Ascending aorta (tissue), 2 donors: ENCODE measurements at places on chromosomes 5 and 9.
A peak's percentile ranks its signal among the peaks of the same experiment; 100 is the strongest.

DNA sequence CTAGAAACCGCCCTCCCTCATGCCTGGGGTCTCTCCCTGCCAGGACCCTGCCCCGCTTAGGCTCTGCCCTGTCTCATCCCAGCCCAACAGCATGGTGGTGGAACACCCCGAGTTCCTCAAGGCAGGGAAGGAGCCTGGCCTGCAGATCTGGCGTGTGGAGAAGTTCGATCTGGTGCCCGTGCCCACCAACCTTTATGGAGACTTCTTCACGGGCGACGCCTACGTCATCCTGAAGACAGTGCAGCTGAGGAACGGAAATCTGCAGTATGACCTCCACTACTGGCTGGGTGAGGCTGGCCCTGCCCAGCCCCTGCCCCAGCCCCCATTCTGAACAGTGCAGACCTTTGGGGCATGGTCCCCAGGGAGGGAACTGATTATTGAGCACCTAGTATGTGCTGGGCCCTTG lies 33.9 kb downstream of the GSN start:
- no peak for DNase-seq
- H3K27ac ChIP-seq: peak overlapping the region; percentile 99
- peaks cover 38% of the 10 kb centered on the region for H3K4me1 ChIP-seq

- H3K27ac ChIP-seq: no peak overlapping the region
- no peaks in the 10 kb centered on the region for H3K27me3 ChIP-seq
- DNase-seq: no peak
- H3K4me1 ChIP-seq: no peaks in the 10 kb centered on the region
These were observed 18.3 kb downstream of the EPB41L4B start for GRCh38 chr9:109302606-109303005.

GRCh38 chr9:98442114-98442513 lies 186.7 kb upstream of the TBC1D2 start:
- no peak overlapping the region for H3K27ac ChIP-seq
- H3K4me3 ChIP-seq: no peak overlapping the region
- no peaks in the 10 kb centered on the region for H3K27me3 ChIP-seq
- H3K36me3 ChIP-seq: no peaks in the 10 kb centered on the region

DNA sequence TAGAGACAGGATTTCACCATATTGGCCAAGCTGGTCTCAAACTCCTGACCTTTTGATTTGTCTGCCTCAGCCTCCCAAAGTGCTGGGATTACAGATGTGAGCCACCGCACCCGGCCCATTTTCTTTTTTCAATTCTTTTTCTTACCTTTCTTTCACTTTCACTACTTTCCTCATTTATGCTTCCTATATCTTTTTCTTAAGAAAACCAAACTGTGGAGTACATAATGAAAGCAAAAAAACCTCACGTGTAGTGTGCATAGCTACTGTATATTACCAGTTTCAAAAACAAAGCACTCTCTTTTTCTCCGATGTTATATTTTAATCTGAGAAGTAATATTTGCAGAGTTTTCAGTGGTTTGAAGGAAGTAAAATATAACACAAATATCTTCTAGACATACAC lies 8.0 kb upstream of the CAST start:
- no peaks in the 10 kb centered on the region for H3K4me1 ChIP-seq
- H3K27ac ChIP-seq: no peak overlapping the region
- no peaks in the 10 kb centered on the region for H3K36me3 ChIP-seq
- no peaks in the 10 kb centered on the region for H3K27me3 ChIP-seq

GRCh38 chr5:77869116-77869798 lies 93.1 kb upstream of the TBCA start:
- H3K4me1 ChIP-seq: no peaks in the 10 kb centered on the region
- H3K27me3 ChIP-seq: no peaks in the 10 kb centered on the region
- H3K4me3 ChIP-seq: no peak overlapping the region
- DNase-seq: peak; percentile 37

GRCh38 chr5:139982975-139983240 lies 60.2 kb downstream of the NRG2 start:
- no peak overlapping the region for H3K27ac ChIP-seq
- no peak overlapping the region for H3K4me3 ChIP-seq
- H3K36me3 ChIP-seq: no peaks in the 10 kb centered on the region
- no peak for DNase-seq
- no peaks in the 10 kb centered on the region for H3K27me3 ChIP-seq

GRCh38 chr9:21690561-21690960 lies 111.9 kb upstream of the MTAP start:
- H3K36me3 ChIP-seq: no peaks in the 10 kb centered on the region
- no peak overlapping the region for H3K27ac ChIP-seq
- no peaks in the 10 kb centered on the region for H3K27me3 ChIP-seq
- DNase-seq: no peak
- no peaks in the 10 kb centered on the region for H3K4me1 ChIP-seq
- no peak overlapping the region for H3K4me3 ChIP-seq

GRCh38 chr5:139797856-139798510 lies 2.4 kb downstream of the PSD2 start:
- no peaks in the 10 kb centered on the region for H3K36me3 ChIP-seq
- DNase-seq: no peak
- no peak overlapping the region for H3K4me3 ChIP-seq
- H3K4me1 ChIP-seq: peaks cover 5% of the 10 kb centered on the region
- peaks cover 6% of the 10 kb centered on the region for H3K27me3 ChIP-seq

DNA sequence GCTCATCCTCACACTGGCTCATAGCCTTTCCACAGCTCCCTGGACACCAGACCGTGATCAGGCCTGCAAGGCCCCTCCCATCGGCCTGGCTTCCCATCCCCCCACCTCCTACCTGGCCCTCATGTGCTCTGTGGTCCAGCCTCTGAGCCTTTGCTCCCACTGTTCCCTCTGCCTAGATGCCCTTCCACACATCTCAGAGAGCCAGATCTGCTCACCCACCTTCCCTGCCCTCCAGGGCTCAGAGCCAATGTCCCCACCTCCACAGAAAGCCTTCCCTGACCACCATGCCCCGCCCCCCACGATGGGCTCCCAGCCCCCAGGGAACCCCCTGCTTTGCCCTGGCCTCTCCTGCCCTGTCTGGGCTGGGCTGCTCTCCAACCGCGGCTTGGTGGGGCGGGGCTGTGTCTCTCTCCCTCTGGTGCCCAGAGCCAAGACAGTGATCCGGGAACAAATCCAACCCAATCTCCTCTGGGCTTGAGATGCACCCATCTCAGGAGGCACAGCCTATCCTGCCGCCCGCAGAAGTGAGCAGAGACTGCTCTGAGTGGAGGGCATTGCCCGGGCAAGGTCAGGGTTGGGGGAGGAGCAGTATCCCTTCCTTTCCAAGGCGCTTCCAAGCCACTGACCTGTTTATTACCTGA lies 1.6 kb downstream of the NINJ1 start:
- peak overlapping the region; percentile 91 for H3K4me3 ChIP-seq
- no peaks in the 10 kb centered on the region for H3K27me3 ChIP-seq
- DNase-seq: no peak
- H3K4me1 ChIP-seq: peaks cover 50% of the 10 kb centered on the region

DNA sequence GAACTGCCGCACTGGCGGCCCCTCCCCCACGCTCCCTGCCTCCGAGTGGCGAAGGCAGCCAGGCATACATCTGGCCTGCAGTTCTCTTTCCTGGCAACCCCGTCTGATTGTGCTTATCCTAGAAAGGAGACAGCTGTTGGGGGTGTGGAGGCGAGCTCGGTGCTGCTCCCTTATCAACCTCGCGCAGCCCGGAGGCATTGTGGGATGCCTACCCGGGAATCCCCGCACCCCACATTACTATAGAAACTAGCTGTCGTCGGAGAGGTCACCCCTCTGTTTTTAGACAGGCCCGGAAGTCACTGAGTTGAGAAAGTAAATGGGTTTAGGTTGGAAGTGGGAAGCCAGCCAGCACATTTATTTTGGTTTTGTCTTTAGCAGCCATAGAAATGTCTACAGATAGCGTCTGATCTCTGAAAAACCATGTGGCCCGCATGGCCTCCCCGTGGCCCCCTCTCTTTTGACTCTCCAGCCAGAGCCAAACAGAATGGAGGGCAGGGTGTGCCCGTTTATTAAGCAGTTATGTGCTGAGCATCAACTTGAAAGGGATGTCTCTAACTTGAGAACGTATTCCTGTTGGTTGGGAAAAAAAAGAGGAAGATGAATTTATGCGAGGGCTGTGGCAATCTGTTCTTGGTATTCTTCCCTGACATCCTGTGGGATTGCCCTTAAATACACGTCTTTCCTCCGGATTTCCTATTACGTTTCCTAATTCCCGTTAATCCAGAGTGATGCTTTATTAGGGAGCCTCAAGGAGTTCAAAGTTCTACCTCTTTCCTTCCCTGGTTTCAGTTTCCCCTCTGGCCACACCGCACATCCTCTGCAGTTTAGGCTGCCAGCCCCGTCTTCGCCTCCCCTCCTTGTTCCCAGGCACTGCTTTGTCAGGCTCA lies 3.9 kb downstream of the STC2 start:
- peaks cover 4% of the 10 kb centered on the region for H3K27me3 ChIP-seq
- DNase-seq: peak; percentile 31
- peak overlapping the region; percentile 32 for H3K27ac ChIP-seq
- H3K4me1 ChIP-seq: peaks cover 7% of the 10 kb centered on the region
- H3K4me3 ChIP-seq: peak overlapping the region; percentile 12
- H3K36me3 ChIP-seq: no peaks in the 10 kb centered on the region

GRCh38 chr5:139698490-139699146 lies 50.5 kb downstream of the CXXC5 start:
- no peaks in the 10 kb centered on the region for H3K36me3 ChIP-seq
- DNase-seq: peak; percentile 47
- peaks cover 17% of the 10 kb centered on the region for H3K4me1 ChIP-seq
- H3K27ac ChIP-seq: peak overlapping the region; percentile 96
- no peaks in the 10 kb centered on the region for H3K27me3 ChIP-seq

DNA sequence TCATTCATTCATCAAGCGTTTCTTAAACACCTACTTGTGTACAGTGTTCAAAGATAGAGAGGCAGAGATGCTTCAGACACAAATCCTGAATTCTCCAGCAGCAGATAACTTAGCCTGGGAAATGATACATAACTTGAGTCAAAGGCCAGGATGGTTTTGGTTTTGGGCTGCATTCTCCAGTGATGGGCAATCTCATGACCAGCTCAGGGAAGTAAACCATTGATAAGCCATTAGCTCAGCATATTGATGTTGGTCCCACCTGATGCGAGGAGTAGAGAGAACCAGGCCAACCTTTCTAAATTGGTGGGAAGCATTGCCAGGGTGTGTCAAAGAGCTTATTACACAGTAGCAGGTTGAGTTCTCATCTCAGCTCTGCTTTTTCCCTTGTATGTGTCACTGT lies 53.0 kb downstream of the SH3RF2 start:
- H3K36me3 ChIP-seq: no peaks in the 10 kb centered on the region
- H3K27ac ChIP-seq: no peak overlapping the region
- DNase-seq: no peak
- H3K27me3 ChIP-seq: no peaks in the 10 kb centered on the region
- H3K4me3 ChIP-seq: no peak overlapping the region

DNA sequence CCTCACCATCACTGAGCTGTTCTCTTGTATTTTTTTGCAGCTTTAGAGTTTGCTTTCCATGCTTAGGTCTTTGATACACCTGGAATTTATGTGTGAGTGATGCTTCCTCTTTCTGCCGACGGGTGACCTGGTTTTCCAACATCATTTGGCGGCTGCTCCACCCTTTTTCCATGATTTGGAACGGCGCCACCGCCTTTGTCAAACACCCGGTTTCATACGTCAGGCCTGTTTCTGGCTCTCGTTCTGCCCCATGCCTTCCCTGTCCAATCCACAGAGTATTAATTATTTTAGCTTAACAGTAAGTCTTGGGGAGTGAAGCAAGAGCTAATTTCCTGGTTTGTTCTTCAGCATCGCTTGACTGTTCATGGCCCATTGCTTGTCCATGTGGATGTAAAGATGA lies 30.2 kb downstream of the CACNA1B start:
- no peak overlapping the region for H3K27ac ChIP-seq
- no peak for DNase-seq
- no peak overlapping the region for H3K4me3 ChIP-seq
- no peaks in the 10 kb centered on the region for H3K36me3 ChIP-seq

DNA sequence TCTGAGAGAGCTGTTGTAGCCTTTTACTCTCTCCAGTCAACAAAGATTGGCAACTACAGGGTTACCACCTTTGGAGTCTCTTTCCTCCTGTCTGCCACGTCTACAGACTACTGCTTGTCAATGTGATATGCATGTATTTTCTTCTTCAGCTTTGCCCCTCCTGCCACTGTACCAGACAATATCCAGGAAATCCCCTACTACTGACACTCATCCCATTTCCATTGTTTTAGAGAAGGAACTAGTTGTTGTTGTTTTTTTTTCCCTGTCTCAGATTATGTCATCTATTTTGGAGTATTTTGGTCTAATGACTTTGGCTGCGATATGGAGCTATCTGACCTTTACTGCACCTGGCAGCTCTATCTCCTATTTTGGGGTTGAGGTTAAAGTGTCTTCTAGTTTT lies 50.1 kb upstream of the MACIR start:
- no peaks in the 10 kb centered on the region for H3K4me1 ChIP-seq
- no peak overlapping the region for H3K4me3 ChIP-seq
- no peaks in the 10 kb centered on the region for H3K27me3 ChIP-seq
- peaks cover 9% of the 10 kb centered on the region for H3K36me3 ChIP-seq
- no peak overlapping the region for H3K27ac ChIP-seq
- DNase-seq: no peak

- DNase-seq: no peak
- H3K4me1 ChIP-seq: no peaks in the 10 kb centered on the region
- no peaks in the 10 kb centered on the region for H3K27me3 ChIP-seq
- H3K27ac ChIP-seq: no peak overlapping the region
These were observed 30.1 kb downstream of the IPPK start for GRCh38 chr9:92639791-92640271.

GRCh38 chr9:106432631-106433030 lies 430.3 kb upstream of the ZNF462 start:
- no peak for DNase-seq
- no peak overlapping the region for H3K4me3 ChIP-seq
- H3K4me1 ChIP-seq: no peaks in the 10 kb centered on the region
- no peak overlapping the region for H3K27ac ChIP-seq
- no peaks in the 10 kb centered on the region for H3K27me3 ChIP-seq
- no peaks in the 10 kb centered on the region for H3K36me3 ChIP-seq

- no peak for DNase-seq
- H3K27ac ChIP-seq: peak overlapping the region; percentile 61
- H3K36me3 ChIP-seq: no peaks in the 10 kb centered on the region
- H3K4me1 ChIP-seq: peaks cover 4% of the 10 kb centered on the region
- H3K4me3 ChIP-seq: no peak overlapping the region
These were observed 101.0 kb downstream of the FGF1 start for GRCh38 chr5:142584891-142585290.

DNA sequence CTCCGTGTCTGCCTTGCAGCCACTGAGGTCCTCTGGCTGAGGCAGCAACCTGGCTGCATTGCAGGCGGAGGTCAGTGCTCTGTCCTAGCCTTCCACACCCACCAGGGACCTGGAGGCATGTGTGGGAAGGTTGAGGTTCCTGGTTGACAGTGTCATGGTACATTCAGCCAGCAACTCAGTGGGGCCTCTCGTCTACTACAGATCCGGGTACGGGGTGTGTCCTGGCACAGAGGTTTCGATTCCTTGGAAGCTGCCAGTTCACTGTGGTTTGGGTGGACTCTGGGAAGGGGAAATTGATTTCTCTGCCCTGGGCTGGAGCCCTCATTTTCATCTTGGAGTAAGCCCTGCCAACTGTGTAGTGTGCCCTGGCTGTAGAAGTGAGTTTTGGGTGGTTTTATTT lies 45.1 kb downstream of the PDE8B start:
- no peaks in the 10 kb centered on the region for H3K4me1 ChIP-seq
- no peaks in the 10 kb centered on the region for H3K27me3 ChIP-seq
- no peak overlapping the region for H3K27ac ChIP-seq
- DNase-seq: no peak
- no peak overlapping the region for H3K4me3 ChIP-seq
